Fibroblast of the conjunctiva (primary cell): ENCODE measurements at places on chromosomes 7 and 10.
A peak's percentile ranks its signal among the peaks of the same experiment; 100 is the strongest.

DNA sequence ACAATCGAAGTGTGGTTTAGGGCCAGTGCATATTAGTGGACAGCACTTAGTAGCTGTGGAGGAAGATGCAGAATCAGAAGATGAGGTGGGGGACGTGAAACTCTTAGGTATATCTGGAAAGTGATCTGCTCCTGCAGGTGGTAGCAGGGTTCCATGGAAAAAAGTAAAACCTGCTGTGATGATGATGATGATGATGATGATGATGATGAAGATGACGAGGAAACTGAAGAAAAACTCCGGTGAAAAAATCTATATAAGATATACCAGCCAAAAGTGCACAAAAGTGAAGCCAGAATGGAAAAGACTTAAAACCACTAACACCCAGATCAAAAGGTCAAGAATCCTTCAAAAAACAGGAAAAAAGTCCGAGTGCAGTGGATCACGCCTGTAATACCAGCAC, 40.0 kb downstream of the LSMEM1 start:
- DNase-seq = no peak

GRCh38 chr10:62534031-62534430, 159.9 kb downstream of the ZNF365 start:
- DNase-seq = no peak

DNA sequence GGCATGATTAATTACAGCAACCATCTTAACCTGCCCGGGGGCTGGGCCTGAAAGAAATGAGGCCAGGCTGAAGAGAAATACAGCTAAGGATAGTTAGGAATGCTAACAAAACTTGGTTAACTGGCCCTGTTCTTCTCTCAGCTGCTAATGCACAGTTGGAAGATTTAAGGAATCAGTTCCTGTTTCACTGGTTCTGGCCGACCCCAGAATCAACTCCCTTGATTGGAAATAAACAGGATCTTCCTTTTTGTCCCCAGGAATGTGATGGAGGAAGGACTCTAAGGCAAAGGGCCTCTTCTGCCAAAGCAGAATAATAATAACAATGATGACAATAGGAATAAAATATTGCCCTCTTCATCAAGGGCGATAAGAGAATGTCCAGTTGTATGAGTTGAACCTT, 3.5 kb upstream of the LRMDA start:
- no peak for DNase-seq

DNA sequence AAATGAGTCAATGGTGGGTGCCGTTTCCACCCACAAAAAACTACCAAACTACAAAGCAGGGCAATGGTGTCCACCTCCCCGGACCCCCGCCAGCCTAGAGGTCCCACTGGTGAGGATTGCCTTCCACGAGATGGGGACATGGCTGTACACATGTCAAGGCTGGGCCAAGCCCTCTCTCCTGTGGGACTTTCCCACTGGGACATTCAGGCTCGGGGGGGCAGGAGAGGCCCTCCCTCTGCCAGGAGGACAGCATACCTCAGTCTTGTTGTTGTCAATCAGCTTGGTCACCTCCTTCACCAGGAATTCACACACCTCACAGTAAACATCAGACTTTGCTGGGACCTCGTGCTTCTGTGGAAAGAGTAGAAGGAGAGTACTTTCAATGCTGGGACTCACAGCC, 31.1 kb downstream of the PSAP start:
- no peak for DNase-seq

- no peak for DNase-seq
These were observed 53.0 kb downstream of the TRUB1 start for GRCh38 chr10:114990991-114991390.

- DNase-seq = no peak
These were observed 359.8 kb upstream of the MTPN start for GRCh38 chr7:136336932-136337331.

GRCh38 chr10:123017421-123018165, 8.8 kb downstream of the ACADSB start:
- DNase-seq = no peak

GRCh38 chr10:74823791-74824183, 2.6 kb upstream of the KAT6B start:
- DNase-seq = no peak

GRCh38 chr7:135557455-135558336, at the start of gene NUP205:
TSS of gene NUP205 (plus strand) at chr7:135557917. CDS start at chr7:135557945, 28 bp downstream.
- DNase-seq = peak; percentile 77

DNA sequence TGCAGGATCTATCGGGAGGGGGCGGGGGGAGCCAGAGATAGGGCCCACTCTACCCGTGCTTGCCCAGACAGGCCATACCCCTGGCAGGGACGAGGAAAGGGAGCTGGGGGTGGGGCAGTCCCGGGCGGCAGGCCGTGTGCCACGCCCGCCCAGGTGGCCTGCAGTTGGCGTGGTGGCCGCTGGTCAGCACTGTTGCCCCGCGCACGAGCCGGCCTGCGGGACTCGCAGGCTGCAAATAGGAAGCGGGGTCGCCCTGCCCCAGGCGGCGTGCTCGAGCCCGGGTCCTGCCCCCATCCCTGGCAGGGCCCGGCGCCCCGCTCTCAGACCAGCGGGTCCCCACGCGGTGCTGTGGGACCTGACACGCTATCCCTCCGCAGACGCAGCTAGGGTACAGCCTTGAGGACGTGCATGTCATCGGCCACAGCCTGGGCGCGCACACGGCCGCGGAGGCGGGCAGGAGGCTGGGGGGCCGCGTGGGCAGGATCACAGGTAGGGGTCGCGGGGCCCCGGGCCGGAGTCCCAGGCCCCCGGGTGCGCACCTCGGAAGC, 6.7 kb downstream of the PNLIPRP2 start:
- no peak for DNase-seq

GRCh38 chr10:16656895-16657294, 135.2 kb upstream of the C1QL3 start:
- no peak for DNase-seq

- DNase-seq = no peak
These were observed 13.2 kb upstream of the UNCX start for GRCh38 chr7:1219498-1219897.

- no peak for DNase-seq
These were observed 39.2 kb upstream of the ZNF680 start for GRCh38 chr7:64602086-64602485.

- no peak for DNase-seq
These were observed 7.7 kb downstream of the TMEM168 start for GRCh38 chr7:112782498-112782897.

DNA sequence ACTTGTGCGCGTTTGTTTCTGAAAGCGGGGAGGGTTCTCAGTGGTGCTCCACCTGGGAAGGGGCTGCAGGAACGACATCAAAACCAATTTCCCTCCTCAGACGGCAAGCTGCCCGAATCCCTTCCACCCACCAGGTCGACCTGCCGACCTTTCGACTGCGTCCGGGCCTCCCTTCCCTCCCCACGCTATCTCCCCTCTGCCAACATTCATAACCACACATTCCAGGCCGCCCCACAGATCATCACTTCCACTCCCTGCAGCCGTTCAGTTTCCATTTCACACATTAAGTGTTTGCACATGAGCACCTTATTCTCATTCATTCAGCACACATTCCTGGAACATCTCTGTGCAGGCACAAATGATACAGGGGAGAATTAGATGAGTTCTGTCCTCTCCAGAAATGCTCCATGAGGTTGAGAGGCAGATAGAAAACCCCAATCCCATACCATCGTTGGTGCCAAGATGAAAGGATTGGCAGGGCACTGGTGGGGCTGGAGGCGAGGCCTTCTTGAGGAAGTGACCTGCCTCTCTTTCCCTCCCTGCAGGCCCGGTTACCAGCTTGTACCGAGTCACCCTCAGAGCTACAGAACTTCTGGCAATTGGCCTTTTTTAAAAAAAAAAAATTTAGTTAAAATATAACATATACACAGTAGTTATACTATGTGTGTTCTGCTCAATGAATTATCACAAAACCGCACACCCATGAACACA, 70.0 kb downstream of the MINDY4 start:
- no peak for DNase-seq

DNA sequence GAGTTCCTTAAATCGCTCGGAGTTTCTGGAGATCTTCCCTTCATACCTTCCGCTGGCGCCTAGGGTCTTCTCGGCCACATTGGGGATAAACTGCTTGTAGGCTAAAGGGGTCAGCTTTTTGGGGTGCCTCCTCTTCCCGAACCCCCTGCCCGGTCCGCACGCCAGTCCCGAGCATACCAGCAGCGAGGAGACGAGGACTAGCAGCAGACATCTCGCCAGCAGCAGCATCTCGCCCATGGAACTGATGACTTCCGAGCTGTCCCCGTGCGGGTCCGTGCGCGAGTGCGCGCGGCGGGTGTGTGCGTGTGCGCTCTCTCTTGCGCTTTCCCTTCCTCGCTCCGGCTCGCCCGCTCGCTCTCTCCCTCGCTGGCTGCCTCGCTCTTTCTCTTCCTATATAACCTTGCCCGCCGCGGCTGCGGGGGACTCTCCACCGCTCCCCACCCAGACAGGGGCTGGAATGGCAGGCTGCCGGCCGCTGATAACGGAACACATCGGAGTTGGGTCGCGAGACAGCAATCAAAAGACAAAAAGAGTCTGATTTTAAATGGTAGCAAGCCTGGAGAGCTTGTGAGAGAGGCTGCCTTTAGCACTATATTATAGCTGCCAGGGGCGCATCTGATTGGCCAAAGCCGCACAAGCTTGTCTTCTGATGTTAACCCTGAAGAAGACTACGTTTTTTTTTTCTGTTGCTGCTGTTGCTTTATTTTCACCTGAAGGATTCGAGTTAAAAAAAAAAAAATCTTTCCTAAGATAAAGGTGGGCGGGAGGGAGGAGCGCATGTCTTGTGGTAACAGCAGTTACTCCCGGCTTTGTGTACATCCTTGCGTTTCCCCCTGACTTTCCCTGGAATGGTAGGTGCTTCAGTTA, at the start of gene SHH:
Gene SHH, minus strand, starts transcription at position 569 of the 867 bp plus-strand sequence. Its CDS starts 341 bp downstream, at position 228.
- DNase-seq = no peak

- no peak for DNase-seq
These were observed 27.0 kb upstream of the FZD8 start for GRCh38 chr10:35668865-35669650.

- DNase-seq = no peak
These were observed 381.0 kb upstream of the TPK1 start for GRCh38 chr7:145216866-145217265.

DNA sequence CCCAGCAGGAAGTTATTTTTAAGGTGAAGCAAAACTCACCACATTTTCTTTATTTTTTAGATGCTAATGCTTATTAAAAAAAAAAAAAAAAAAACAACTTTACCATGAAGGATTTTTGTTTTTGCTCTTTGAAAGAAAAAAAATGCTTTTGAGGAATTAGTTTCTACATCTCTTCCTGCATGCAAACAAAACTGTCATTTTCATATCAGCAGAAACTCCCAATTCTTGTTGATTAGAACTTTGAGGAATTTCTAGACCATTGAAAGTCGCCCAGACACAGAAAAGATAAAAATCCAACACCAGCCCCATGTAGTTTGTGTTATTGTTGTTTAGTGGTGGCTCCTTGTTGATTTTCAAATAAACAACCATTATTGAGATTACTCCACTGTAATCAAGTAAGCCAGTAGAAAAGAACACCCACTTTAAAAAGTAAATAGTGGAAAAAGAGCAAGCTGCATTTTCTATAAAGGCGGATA, 14.3 kb downstream of the SKIDA1 start:
- no peak for DNase-seq

GRCh38 chr10:108597657-108598319, 1325.5 kb downstream of the XPNPEP1 start:
- no peak for DNase-seq

DNA sequence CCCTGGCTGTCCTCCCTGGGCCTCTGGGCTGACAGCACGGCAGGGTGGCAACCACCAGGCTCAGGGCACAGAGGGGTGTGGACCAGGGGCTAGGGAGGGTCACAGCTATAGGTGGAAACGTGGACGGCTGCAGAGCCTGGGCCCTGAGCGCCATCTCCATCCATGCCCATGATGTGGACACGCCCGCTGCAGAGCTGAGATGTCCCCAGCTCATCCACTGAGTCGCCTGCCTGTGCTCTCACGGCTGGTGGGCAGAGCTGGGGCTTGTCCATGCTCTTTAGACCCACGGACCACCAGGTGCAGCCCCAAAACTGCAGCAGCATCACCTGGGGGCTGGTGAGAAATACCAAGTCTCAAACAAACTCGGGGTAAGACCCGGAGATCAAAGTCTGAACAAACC, 16.1 kb downstream of the TECPR1 start:
- no peak for DNase-seq

GRCh38 chr10:4051011-4051640, 266.1 kb upstream of the KLF6 start:
- no peak for DNase-seq

GRCh38 chr7:36796850-36797536, 72.7 kb upstream of the AOAH start:
- DNase-seq = no peak

DNA sequence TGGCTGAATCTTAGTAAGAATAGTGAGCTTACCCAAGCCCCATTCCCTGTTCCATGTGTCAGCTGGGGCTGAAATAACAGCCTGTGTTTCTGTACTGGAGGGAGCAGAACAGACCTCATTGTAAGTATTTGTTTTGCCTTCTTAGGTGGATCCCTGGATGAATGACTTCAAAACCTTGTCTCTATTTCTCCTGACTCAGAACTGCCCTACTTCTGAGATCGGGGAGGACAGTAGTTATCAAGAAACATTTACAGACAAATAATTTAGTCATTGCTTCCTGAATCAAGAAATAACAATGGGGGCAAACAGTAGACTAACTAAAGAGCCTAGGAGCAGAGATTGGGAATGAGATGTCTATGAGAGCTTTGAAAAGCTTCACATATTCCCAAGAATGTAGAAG, 58.8 kb downstream of the TPST1 start:
- DNase-seq = no peak

DNA sequence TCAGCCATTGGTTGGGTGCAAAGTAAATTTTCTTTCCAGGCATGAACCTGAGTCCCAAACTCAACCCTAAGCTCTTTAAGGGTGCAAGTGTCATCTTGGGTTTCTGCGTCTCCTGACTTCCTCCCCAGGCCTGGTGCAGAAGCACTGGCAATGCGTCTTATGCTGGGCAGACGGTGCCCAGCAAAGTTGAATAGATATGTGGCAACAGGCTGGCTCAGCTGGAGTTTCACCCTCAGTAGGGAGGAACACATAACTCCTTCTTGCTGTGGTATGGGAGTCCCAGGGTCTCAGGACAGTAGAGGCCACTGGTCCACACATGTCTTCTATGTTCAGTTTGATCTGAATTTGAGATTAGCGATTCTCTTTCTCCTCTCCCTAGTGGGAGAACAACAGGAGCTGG, 181.3 kb downstream of the RPS24 start:
- no peak for DNase-seq

DNA sequence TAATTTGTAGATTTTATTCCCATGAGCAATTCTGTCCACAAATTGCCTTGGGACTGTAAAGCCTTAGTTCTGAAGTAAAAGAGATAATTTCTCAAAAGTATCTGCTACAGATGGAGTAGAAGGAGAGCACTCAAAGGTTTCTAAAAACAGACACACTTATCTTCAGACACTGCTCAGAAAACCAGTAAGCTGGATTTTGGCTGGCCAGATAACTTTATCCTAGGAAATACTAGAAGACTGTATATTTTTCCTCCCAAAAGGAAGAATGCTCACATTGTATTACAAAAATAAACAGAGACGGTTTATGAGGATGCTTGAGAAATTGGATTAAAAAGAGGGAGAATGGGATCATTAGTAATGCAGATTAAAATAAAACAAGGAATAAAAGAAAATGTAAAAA, 178.0 kb upstream of the IGFBP3 start:
- DNase-seq = no peak

- DNase-seq = no peak
These were observed 125.8 kb upstream of the POT1 start for GRCh38 chr7:125055376-125055775.
